ENCODE measurements at places on chromosomes 5 and 9.

- DNase-seq, result no peak
Observed at GRCh38 chr9:19748278-19749126, 40.3 kb downstream of the SLC24A2 start.

GRCh38 chr5:154395407-154396106, 50.2 kb upstream of the SAP30L start:
- no peak for DNase-seq

DNA sequence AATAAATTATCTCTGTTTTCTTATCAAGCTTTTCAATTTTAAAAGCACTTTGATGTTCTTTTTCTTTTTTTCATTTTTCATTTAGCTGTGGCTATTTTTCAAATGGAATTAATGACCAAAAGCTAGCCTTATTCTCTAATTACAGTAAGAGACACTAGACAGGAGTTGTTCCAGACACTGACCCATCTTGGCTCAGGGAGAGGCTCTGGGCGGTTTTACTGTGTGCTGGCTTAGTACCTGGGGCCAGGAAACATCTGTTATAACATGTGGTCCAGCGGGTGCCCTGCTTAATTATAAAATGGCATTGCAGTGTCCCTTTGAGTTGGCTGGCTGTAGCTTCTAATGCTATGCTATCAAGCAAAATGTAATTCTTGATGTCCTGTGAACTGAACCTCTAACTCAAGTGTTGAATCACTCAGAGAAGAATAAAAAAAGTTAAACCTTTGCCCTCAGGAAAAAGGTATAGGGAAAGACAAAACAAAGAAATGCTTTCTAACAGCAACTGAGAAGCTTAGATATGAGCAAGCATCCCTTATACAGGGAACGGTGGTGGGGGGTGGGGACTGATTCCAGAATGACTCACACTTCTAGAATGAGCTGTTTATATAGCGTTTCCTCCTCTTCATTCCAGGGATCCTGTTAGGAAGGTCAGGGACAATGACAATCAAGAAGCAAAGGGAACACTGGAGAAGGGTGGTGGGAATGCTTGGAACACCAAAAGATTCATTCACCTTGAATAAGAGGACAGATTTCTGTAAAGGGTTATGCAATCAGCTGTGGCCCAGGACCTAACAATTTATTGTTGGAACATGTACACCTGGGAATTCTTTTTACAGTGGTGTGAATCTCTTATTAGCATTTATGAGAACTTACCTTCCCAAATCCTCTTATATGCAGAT, 58.7 kb upstream of the NFIB start:
- no peak for DNase-seq

GRCh38 chr9:94950579-94951323, 224.3 kb downstream of the AOPEP start:
- no peak for DNase-seq

- DNase-seq, result no peak
Observed at GRCh38 chr9:27349698-27350080, 52.7 kb upstream of the EQTN start.

DNA sequence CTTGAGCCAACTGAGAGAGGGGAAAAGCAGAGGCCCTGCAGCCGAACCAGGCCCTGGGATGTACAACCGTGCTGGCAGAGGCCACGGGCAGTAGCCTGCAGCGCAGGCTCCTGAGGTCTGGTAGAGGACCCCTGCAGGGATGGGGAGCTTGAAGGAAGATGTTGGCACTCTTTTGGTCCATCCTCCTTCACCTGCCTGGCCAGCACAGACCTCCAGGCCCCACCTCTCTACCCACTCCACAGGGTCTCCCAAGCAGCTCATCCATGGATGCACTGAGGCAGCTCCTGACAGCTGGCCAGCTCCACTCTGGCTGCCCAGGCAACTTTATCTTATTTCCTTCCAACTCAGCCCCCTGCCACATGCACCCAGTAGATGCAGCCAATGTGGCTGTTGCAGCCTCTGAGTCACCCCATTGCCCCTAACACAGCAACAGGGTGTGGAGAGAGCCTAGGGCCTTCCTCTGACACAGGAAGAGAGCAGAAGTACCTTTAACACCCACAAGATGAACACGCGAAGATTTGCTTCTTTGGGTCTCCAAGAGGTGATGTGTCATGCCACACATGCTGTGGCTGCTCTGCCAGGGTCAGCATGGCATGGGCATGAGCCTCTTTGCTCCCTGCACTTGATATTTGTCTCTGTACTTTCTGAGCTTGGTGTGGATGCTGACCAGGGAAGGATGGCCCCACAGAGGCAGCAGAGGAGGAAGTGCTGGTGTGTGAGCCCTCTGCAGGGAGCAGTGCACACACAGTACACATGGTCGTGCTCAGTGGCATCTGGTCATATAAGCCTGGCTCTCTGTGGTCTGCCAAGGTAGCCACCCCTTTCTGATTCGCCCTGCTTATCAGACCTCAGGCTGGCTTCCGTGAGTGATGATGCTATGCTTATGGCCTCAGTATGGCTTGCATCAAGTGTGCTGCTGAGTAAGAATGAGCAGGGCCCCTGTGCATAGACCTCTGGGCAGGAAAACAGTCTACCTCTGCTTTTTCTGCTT, 117.2 kb downstream of the NRG2 start:
- DNase-seq, result no peak

DNA sequence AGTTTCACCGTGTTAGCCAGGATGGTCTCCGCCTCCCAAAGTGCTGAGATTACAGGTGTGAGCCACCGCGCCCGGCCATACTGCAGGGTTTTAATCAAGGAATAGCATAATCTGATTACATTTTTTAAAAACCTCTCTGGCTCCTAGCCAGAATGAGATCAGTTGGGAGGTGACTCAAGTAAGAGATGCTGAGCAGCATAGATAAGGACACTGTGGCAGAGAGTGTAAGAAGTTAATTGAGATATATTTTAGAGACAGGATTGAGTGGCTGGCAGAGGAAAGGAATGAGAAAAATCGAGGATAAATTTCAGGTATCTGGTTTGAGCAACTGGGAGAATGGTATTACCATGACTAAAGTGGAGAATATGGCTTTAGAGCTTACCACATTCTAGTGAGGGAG, 7.3 kb upstream of the RIGI start:
- no peak for DNase-seq

DNA sequence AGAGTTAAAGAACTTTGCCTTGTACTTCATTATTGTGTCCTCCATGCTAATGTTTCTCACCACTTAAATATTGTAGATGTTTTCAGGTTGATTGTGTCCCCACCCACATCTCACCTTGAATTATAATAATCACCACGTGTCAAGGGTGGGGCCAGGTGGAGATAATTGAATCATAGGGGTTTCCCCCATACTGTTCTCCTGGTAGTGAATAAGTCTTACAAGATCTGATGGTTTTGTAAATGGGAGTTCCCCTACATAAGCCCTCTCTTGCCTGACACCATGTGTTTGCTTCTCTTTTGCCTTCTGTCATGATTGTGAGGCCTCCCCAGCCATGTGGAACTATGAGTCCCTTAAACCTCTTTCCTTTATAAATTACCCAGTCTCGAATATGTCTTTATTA, 248.3 kb downstream of the FBXL7 start:
- no peak for DNase-seq
